CD4-positive, alpha-beta T cell treated with Interleukin-17A for 4 hours (primary cell): ENCODE measurements at places on chromosomes 2 and 18.

DNA sequence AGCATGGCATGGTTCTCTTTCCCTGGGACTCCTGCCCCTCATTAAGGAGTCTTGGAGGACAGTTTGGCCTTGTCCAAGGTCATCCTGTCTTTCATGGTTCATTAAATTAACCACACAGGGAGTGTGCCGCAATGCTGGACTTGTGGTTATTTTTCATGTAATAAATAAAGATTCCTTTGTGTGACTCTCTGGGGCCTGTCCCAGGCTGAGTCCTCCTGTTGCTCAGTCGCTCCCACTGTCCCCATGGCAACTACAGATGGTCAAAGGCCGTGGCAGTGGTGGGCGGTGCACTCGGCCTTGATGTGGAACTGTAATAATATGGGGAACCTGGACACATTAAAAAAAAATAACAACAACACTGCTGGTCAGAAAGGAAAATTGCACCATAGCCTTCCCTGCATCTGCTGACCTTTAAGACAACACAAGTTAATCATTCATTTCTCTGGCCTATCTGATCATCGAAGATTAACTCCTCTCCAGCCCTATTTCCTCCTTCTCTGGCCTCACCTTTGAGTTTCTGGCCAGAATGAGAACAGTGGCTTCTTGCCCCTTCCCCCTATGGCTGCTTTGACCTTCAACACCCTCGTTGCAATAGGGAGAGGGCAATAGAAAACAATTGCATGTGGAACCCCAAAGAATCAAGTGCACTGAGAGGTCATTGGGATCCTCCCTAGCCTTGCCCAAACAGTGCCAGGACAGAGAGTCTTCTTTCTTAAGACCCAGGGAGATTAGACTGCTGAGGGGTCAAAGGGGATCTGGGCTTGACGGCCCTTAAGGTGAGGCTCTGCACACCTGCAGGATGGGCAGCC, 44.7 kb downstream of the PSD4 start:
- no peak for DNase-seq

DNA sequence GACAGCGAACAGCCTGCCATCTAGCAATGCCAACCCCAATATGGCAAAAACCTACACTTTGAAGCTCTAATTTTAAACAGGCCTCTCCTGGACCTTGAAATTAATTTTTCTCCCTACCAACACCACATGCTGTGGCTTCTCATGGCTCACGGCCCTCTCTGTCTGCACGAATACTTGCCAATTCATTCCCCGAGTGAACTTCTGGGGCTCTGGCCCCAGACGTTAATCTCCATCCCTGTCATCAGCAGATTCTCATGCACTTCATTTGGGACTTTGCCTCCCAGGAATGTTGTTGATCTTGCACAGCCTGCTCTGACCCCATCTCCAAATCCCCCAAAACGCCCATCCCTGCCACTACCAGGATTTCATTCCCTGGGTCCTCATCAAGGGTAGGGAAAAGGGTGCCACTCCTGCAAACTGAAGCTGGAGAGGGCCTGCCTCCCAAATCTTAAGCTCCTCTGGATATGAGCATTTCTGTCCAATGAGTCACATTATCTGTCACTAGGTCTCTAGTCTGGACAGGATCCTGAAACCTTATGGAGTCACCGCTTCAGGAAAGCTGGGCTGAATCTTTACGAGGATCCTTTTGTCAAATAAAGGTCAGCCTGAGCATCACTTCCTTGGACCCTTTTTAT, 10.4 kb downstream of the FIGLA start:
- no peak for DNase-seq

DNA sequence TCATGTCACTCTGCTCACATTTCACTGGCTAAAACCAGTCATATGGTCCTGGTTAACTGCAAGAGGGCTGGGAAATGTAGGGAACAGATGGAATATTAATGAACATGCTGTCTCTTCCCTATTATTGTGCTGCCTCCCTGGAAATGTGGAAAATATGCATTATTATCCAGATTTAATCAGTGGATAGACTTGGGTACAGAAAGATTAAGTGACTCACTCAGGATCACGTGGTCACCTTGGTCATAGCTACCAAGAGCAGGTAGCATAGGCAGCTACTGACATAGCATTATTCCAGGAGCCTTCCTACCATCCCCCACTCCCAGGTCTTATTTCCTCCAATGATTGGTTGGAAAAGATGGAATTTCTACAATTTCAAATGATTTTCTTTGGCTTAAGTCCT, 141.1 kb downstream of the HRH4 start:
- DNase-seq, result no peak

DNA sequence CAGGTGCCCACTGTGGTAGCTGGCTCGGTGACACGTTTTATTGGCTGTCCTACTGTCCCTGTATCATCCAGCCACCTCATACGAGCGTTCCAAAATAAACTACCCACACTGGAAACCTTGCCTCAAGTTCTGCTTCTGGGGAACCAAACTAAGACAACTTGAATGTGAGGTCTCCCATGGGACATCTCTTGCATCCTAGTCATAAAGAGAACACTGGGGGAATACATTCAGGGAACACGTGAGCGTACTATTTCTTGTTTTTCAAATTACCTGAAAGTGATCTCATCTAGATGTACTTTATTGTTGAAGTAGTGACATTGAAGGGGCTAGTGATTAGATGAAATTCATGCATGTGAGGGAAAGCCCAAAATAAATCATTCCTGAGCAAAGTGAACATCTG, 15.0 kb downstream of the LYG2 start:
- no peak for DNase-seq

DNA sequence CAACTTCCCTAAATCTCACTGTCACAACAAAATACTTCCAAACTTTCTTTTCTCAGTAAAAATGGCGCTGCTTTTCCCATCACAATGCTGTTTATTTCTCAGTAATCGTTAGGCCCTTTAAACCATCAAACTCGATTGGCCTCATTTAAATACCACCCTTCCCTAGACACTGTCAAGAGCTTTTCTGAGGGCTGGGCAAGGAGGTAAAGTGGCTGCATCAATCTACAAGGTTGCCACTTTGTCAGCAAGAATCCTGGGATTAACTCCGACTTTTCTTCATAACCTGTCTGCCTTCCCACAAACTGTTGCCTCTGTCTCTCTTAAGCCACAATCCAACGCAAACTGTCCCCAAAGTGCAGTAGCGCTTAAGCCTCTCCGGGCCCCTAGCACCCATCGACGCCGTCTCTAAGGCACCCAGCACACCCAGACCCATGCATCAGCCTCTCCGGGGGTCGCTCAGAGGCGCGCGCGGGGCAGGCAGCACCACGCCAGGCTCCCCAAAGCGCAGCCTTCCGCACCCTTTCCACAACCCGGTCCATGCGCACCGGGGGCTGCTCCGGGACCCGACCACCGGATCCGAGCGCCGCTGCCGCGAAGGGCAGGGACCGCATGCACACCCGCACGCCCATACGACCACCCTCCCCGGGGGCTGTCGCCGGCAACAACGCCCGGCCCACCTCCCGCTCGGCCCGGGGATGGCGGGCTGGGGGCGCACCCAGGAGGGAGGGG, 683 bp downstream of the MBOAT2 start:
- peak; percentile 27 for DNase-seq
